Hypothalamus (tissue), 51 donors: ENCODE measurements at places on chromosomes 2 and 18.

GRCh38 chr18:56470406-56471351, 167.7 kb downstream of the TXNL1 start:
- DNase-seq: no peak

- no peak for DNase-seq
Measured at GRCh38 chr2:178335230-178335629, 115.7 kb downstream of the PRKRA start.

DNA sequence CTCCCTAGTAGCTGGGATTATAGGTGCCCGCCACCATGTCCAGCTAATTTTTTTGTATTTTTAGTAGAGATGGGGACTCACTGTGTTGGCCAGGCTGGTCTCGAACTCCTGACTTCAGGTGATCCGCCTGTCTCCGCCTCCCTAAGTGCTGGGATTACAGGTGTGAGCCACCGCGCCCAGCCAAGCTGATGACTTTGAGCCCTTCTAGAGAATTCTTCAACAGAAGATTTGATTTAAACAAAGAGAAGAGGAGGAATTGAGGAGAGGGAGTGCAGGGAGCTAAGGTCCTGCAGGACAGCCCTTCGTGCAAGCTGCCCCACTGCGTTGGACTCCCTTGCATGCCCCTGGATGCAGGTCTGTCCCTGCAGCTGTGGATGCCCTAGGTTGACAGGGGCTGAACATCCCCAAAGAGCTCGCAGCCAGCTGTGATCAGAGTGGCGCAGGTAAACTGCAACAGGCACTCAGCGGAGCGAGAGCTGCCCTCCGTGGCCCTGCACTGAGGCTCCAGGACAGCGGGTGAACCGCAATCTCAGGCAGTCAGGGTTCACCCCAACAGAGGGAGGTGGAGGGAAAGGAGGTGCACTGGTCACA, 13.7 kb downstream of the ADRA2B start:
- no peak for DNase-seq

DNA sequence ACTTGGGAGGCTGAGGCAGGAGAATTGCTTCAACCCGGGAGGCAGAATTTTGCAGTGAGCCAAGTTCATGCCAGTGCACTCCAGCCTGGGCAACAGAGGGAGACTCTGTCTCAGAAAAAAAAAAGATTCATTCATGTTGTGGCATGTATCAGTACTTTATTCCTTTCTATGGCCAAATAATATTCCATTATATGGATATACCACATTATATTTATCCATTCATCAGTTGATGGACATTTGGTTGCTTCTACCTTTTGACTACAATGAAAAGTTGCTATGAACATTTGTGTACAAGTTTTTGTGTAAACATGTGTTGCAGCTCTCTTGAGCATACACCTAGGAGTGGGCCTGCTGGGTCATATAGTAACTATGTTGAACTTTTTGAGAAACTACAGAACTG, 9.2 kb upstream of the MAT2A start:
- DNase-seq: no peak

GRCh38 chr18:23920054-23920453, 94.5 kb upstream of the TTC39C start:
- DNase-seq: no peak

DNA sequence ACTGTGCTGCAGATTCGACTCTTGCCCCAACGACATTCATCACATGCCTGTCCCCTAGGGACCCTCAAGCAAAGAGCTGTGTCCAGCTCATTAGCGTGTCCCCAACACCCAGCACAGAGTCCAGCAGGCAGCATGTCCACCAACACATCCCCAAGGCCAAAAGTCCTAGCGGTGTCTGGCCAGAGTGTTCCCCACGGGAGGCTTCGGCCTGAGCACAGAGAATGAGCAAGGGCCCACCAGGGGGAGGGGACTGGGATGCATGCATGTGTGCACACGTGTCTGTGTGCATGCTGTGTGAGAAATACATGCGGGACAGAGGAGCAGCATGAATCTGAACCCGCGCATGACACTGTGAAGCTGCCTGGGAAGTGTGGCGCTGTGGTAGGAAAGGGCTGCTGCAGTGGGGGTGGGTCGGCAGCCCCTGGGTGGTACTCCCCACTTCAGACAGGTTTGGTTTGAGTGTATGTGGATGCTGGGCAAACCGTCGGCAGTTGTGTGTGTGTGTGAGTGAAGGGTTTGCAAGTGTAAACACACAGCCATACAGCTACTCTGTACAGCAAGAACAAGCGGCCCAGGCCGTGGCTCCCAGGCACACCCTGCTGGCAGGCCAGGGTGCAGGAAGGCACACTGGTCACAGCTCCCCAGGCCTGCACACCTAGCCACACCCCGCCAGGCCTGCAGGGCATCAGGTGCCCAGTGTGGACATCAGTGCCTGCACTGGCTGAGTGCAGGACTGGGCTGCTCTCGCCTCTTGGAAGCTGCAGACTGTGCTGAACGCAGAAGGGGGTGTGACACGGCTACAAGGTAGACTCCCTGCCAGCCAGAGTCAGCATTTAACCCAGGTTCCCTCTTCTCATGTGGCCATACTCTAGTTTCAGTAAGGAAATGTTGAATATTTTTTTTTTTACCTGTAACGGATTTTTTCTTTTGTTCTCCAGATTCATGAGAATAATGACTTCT, 19.5 kb upstream of the HES6 start:
- DNase-seq: no peak

DNA sequence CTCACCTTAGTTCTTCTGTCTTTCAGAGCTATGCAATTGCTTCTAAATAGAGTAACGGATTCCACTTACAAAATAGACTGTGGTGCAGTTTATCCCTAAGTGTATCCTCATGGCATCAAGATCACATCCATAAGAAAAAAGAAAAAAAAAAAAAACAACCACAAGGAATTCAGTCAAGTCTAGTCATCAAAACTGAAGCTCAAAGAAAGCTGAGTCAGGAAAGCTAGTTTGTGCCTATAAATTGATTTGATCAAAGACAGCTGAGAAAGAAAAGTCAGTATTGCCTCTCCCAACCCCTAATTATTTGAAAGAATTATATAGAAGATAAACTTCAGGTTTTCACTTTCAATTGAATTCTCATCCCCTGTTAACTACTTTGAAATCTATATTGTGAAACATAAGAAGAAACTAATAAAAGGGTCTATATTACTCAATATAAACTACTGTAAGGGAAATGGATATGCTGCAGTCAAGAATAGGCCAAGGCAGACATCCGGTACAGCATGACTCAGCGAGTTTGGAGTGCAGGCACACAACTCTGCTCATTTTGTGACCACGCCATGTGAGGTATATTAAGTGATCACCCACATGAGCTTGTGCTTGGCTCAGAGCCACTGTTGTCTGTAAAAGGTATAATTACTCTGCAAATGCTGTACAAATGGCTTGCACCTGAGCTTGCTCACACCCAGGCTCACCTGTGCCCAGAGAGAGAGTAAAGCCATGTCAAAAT, 568.1 kb upstream of the CRIM1 start:
- no peak for DNase-seq

- no peak for DNase-seq
Measured at GRCh38 chr2:96498021-96498431, 7.1 kb downstream of the NEURL3 start.

- no peak for DNase-seq
Measured at GRCh38 chr2:153417077-153417476, 61.5 kb downstream of the RPRM start.

- DNase-seq: no peak
Measured at GRCh38 chr2:149383340-149383739, 53.0 kb downstream of the LYPD6 start.

GRCh38 chr18:74453016-74453566, 4.0 kb downstream of the DIPK1C start:
- peak; percentile 10 for DNase-seq

- no peak for DNase-seq
Measured at GRCh38 chr18:57666818-57667497, 45.3 kb upstream of the NARS1 start.

- DNase-seq: no peak
Measured at GRCh38 chr2:120669121-120669952, 66.3 kb upstream of the GLI2 start.

GRCh38 chr2:160363055-160363454, 130.6 kb downstream of the RBMS1 start:
- DNase-seq: no peak
